Right lung (tissue), 10 donors: ENCODE measurements at places on chromosomes 4 and X. TPM values are rescaled to one million over a fixed set of nuclear protein-coding genes. Genes with fewer than 3 reads are reported as not detected.

DNA sequence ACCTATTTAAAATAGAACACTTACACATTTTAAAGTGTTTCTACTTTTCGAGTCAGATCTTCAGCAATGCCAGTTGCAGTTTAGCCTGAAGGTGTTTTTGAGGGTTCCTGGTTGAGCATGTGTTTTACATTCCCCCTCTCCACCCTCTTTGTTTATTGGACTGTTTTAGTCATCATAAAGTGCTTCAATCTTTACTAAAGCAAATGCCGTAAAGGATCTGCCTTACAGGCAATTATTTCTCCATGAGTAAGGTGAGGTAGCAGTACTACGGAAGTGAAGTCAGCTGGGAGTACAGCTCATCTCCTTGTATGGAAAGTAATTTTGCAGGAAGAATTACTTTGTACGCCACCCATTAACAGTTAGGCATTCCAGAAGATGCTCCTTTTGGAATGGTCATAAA, 36.9 kb downstream of the PDLIM5 start:
- DNase-seq = no peak

GRCh38 chr4:73844806-73845205, 8.3 kb upstream of the PF4V1 start:
- DNase-seq = no peak

- no peak for DNase-seq
Observed at GRCh38 chr4:76003035-76003434, 4.3 kb downstream of the CXCL9 start.

DNA sequence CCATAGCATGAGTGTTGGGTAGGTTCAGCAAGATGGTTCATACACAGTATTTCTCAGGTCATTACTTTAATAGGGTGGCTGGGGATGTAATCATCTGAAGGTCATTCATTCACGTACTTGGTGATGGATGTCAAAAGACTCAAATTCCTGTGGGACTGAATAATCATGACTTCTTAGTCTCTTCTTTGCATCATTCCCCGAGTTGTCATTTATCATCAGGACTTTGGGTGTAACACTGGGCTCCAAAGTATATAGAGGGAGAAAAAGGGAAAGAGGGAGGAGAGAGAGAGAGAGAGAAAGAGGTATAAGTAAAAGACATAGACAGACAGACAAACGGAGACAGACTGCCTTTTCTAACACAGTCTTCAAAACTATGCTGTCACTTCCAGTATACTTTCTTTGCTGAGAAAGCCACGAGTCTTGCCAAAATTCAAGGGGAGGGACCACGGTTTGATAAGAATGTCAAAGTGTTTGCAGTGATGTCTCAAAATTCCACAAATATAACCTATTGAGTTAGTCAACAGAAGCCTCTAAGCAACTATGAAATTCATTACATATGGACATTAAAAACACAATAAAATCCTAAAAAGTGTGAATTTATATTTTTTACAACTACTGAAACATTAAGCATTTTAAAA, 55.9 kb downstream of the UGT2A3 start:
- DNase-seq = no peak

GRCh38 chr4:5416637-5417036, 291.7 kb downstream of the EVC2 start:
- DNase-seq = no peak

GRCh38 chr4:56082829-56083228, 134.1 kb downstream of the CEP135 start:
- no peak for DNase-seq

- DNase-seq = peak; percentile 9
Observed at GRCh38 chr4:59818656-59819055, 1381.5 kb upstream of the ADGRL3 start.

Gene DNAAF6
- 1.4 TPM for polyA plus RNA-seq

Gene FGFR3
- 73.4 TPM for polyA plus RNA-seq

Gene ABLIM2
- 6.1 TPM for polyA plus RNA-seq

Gene ADH1A
- polyA plus RNA-seq = 17.0 TPM

Gene SLC16A2
- polyA plus RNA-seq = 27.0 TPM
